SK-N-DZ (cell line): ENCODE measurements at places on chromosomes 11 and 22.

DNA sequence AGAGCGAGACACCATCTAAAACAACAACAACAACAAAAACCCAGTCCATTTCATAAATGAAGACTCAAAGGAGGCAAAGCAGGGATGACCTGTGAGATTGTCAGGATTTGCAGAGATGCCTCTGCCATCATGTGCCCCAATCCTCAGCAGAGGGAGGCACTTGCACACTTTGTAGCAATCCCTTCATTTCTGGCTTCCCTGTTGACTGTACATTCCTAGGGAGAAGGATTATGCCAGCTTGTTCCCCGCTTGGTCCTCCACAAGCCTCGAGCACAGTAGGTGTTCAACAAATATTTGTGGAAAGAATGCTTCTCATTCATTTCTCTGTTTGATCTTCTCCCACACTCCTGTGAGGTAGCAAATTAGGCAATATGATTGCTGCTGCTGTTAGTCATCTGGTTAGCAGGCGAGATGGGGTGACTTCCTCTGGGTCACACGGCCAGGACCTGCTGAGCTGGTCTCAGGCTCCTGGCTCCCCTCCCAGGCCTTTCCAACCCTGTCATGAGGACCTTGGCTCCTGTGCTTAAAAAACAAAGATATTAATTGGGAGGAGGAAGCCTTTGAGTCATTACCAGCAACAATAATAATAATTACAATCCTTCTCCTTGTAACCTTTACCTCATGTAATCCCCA, 34.1 kb downstream of the LIF start:
- DNase-seq: no peak

- DNase-seq: no peak
These were observed 87.6 kb upstream of the SEPTIN5 start for GRCh38 chr22:19626666-19627065.

DNA sequence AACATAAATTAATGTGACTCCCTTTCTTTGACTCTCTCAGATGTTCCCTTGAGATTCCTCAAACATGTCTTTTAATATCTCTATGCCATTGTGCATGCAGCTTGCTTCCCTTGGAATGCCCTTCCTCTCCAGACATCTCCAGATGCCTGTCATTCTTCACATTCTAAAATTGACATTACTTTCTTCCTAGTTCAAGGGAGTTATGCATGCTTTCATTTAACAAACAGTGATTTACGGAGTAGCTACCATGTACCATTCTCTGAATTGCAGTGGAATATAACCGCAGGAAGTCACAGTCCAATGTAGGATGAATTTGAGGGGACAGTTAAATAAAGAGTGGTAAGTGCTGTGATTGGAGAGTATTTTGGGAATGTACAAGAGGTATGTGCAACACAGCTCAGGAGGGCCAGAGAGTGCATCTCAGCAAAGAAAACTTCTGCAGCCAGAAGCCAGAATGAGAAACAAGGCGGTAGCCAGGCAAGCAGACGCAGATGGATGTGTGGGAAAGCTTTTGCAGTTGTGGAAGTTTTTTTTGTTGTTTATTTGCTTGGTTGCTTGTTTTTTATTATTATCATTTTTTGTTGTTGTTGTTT, 18.7 kb downstream of the MMP10 start:
- DNase-seq: no peak

DNA sequence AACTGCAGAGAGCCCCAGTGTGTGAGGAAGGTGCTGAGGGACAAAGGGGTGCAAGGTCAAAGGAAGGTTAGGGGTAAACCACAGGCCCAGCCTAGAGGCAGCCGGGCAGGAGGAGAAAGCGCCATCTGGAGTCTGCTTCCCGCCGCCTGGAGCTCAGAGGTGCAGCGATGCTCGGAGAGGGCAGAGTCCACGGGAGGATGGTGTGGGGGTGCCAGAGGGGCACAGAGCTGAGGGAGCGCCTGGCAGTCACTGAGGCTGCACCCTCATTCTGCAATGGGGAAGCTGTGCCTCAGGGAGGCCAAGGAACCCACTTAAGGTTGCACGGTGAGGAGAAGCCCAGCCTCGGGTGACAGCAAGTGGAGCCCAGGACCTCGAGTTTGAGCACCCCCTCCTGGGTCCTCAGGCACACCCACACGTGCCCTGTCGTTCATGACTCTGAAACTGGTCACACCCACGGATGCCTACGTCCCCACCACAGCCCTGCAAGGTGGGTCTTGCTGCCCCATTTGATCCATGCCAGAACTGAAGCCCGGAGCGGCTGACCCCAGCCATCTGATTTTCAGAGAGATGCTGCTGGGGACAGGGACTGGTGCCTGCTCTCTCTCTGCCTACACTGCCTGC, 1.6 kb downstream of the IL2RB start:
- no peak for DNase-seq

DNA sequence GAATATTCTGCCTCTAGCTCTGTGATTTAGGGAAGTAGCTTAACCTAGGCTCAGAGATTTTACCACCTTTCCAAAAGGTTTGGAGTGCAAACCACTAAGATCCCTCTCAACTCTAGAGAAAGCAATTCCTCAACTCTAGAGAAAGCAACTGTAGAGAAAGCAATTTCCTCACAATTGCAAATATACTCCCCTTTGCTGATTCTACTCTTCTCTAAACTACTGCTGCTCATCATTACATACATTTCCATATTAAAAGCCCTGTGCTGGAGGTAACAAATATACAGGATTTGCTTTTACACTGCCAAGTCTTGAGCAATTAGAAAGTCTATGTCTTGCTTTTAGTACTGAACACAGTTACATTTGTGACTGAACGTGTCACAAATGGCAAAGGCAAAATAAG, 48.2 kb downstream of the ALG9 start:
- DNase-seq: no peak

- peak; percentile 32 for DNase-seq
These were observed 1348.2 kb upstream of the RAG2 start for GRCh38 chr11:37946155-37946766.

DNA sequence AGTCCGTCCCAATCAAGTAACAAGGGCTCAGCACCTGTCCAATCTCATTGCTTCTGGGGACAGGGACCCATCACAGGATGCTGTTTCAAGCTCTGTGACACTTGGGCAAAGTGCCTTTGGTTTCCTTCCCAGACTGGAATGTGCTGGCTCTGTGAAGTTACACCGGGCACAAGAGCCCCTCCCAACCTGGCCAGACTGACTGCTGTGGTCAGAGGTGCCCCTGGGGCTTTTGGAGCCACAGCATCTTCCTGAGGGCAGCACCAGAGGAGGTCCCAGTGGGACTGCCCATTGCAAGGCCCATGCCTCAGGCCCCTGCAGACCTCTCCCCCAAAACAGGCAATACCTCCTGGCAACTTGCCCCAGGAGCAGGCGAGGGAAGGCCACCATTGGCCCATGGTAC, 155.2 kb upstream of the GRK3 start:
- DNase-seq: no peak

- no peak for DNase-seq
These were observed 346.4 kb upstream of the B3GAT1 start for GRCh38 chr11:134758342-134758931.

DNA sequence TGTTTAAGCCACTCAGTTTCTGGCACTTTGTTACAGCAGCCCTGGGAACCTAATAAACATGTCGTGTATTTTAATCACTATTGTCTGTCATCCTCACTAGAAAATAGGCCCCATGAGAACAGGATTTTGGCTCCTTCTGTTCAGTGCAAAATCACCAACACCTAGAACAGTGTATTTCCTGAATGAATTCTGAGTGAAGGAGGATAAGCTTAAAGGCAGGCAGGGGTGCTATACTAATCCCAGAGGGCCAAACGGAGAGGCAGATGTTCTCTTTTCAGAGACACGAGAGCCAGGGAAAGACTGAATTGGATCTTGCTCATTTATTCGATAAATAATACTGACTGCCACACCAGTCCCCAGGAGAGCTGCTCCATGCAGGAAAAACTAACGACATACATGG, 10.4 kb downstream of the SMCO4 start:
- no peak for DNase-seq

DNA sequence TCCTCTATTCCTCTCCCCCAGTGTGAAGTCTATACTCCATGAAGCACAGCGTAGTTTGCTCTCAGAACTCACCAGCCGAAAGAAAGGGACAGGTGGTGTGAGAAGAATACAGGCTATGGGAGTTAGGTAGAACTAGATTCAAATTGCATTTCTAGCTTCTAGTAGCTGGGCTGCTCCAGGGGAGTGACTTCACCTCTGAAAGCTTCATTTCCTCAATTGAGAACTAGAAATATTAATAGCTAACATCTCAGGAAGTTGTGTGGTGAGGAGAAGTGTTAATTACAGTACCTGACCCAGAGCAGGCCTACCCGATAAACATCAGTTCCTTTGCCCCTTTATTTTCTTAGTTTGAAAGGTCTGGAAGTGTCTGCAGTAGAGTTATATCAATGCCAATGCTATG, 484.7 kb upstream of the TENM4 start:
- DNase-seq: no peak

DNA sequence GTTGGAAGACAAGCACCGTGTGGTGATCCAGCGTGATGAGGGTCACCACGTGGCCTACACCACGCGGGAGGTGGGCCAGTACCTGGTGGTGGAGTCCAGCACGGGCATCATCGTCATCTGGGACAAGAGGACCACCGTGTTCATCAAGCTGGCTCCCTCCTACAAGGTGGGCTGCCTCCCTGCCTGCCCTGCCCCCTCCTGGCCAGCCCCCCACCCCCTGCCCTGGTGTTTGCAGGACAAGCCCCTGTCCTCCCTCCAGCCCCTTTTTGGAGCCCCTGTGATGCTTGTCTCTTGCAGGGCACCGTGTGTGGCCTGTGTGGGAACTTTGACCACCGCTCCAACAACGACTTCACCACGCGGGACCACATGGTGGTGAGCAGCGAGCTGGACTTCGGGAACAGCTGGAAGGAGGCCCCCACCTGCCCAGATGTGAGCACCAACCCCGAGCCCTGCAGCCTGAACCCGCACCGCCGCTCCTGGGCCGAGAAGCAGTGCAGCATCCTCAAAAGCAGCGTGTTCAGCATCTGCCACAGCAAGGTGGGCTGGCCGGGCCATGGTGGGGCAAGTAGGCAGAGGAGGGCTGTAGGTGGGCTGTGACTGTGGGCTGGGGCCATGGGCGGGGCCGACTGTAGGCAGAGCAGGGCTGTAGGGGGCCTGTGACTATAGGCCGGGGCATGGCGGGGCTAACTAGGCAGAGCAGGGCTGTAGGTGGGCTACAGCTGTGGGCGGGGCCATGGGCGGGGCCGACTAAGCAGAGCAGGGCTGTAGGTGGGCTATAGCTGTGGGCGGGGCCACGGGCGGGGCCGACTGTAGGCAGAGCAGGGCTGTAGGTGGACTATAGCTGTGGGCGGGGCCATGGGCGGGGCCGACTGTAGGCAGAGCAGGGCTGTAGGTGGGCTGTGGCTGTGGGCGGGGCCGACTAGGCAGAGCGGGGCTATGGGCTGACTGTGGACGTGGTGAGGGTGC, 13.6 kb downstream of the MUC2 start:
- no peak for DNase-seq

DNA sequence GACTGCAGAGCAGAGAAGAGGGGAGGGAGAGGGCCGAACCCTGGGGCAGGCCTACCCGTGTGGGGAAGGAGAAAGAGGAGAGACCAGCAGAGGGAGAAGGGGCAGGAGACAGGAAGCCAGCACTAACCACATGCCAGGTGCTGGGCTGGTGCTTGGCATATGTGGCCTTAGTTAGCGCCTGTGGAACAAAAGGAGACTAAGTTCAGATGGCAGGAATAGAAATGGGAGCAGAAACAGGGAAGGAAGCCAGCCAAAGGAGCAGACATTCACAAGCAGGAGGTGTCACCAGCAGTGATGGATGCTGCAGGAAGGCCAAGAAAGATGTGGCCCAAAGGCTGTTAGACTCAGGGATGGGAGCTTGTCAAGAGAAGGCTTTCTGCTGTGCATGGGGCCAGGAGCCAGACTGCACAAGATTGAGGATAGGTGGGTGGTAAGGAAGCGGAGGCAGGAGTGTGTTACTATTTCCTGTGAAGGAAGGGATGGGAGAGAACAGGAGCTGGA, 26.7 kb downstream of the TREH start:
- DNase-seq: no peak

DNA sequence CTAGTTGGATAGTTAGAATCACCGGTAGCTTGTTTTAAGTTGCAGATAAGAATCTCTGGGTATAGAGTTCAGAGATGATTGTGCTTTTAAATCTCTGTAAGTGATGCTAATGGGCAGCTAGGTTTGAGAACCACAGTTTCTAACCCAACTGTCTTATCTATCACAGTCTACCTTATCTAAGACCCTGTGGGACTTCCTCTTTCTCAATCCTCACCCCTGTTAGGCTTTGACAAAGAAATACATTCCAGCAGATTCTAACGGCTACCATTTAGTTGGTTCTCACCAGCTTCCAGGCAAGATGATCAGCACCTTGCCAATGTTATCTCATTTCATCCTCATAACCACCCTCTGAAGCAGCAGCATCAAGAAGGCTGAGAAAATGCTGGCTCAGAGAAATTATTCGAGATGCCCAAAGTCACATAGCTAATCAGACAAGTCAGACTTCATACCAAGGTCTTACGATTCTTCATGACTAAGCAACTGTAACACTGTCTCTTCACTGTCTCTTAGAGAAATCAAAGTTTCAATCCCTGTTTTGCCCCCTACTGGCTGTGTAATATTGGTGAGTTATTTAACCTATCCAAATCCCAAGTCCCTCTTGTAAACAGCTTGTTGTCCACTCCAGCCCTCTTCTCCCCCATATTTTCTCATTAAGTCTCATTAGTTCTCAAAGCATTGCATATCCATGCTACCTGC, 192.4 kb upstream of the API5 start:
- peak; percentile 41 for DNase-seq

DNA sequence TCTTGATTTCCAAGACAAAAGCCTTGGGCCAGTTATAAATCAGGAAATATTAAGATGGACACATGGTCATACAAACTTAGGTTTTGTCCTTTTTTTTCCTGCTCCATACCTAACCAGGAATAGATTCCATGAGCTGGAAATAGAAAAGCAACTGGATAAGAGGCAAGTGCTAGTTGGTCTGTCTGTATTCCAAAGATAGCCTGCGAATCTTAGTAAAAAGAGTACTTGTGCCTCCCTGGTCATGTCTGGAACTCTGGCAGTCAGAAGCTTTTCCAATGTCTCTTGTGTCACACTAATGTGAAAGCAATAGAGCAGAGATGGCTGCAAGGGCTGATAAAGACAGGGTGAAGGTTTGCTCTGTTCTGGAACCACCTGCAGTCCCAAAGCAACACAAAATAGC, 590.2 kb upstream of the ANO5 start:
- DNase-seq: peak; percentile 35

DNA sequence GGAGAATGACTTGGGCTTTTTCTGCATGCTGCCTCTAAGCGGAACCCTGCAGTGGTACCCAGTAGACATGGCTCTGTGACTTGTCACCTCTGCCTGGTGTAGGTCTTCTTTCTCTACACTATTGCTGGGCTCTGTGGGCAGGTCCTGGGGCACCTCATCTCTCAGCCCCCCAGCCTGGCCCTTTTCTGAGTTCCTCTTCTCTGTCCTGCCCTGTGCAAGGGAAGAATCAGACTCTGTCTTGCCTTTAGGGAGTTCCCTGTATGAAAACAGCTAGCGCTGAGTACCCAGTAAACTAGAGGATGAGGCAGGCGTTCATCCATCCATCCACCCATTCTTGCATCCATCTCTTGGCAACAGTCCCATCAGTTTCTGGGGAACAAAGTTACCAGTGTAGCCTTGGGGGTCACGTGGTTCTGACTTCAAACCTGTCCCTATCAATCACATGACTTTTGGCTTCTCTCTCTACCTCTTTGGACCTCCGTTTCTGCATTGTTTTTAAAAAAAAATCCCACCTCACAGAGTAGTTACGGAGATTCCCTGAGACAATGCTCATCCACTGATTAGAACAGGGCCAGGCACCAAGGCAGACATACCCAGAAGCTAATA, 86.4 kb upstream of the WNT11 start:
- no peak for DNase-seq
